HT-29 (cell line): ENCODE measurements at places on chromosomes 2 and 18.

GRCh38 chr18:2424420-2424819, 146.9 kb downstream of the METTL4 start:
- DNase-seq, result no peak

DNA sequence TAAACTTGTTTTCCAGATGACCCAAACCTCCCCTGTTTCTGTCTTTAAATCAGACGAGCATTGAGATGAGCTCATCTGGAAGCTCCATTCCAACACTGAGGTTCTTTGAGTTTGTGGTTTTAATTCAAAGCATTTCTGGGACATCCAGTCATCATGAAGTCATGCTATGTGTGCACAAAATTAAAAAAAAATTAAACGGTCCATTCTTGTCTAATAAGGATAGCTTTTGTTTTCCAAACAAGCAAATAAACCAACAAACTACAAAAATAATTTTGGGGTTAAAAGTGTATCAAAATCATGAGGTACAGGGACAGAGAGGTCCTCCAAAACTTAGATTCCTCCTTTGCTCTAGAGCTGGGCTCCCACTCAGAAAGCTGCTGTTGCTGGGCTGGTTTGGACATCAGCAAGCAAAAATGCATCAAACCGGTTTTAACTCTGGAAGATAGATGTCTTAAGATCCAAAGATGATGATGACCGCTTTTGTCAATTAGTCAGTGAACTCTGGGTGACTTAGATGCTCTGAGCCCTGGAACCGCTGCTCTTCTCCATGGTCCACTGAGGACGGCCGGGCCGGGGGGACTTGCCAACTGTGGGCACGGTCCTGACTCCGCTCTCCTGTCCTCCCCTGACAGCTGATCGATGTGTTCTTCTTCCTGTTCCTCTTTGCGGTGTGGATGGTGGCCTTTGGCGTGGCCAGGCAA, 65.4 kb downstream of the TRPM8 start:
- no peak for DNase-seq

- DNase-seq, result peak; percentile 68
Observed at GRCh38 chr2:154623819-154624218, 74.7 kb upstream of the KCNJ3 start.

GRCh38 chr2:4973973-4974372, 718.2 kb upstream of the SOX11 start:
- DNase-seq, result no peak

DNA sequence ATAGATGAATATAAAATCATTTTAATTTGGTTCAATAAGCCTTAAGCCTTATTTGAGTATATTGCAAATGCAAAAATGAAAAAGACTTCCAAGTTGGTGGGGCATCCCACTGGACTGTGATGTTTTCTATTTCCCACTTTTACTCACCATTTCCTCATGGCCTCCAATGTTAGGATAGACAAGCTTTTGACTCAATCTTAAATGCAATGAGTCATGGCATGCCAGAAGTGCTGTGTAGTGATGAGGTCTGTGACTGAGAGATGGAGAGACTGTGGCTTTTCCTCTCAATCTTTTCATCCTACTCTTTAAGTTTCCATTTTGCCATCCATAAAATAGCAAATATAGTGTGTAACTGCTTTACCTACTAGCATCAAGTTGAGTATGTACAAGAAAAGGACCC, 1401.2 kb upstream of the CELF4 start:
- no peak for DNase-seq

DNA sequence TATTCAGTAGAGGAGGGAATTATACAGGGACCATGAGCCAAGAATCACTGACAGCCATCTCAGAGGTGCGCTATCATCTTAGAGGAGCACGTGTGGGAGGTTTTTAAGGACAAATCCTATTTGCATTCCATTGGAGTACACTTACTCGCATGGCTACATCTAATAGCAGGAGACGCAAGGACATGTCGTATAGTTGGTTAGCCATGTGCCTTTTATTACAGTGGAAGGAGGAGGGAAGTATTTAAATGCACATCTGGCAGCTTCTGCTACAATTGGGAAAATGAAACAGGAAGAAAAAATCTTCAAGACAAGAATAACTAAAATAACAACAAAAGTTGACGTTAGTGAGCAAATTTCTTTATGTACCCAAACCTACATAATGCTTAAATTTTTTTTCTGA, 86.5 kb upstream of the UGP2 start:
- DNase-seq, result no peak

GRCh38 chr2:30373881-30374302, 73.2 kb upstream of the LCLAT1 start:
- DNase-seq, result no peak

- peak; percentile 61 for DNase-seq
Observed at GRCh38 chr2:234979204-234980167, 27.7 kb downstream of the SH3BP4 start.

GRCh38 chr2:37786191-37786698, 114.8 kb upstream of the CDC42EP3 start:
- DNase-seq, result no peak

GRCh38 chr18:60693426-60693825, 320.9 kb upstream of the MC4R start:
- no peak for DNase-seq

- DNase-seq, result peak; percentile 21
Observed at GRCh38 chr18:62325806-62326645, 916 bp downstream of the TNFRSF11A start.

DNA sequence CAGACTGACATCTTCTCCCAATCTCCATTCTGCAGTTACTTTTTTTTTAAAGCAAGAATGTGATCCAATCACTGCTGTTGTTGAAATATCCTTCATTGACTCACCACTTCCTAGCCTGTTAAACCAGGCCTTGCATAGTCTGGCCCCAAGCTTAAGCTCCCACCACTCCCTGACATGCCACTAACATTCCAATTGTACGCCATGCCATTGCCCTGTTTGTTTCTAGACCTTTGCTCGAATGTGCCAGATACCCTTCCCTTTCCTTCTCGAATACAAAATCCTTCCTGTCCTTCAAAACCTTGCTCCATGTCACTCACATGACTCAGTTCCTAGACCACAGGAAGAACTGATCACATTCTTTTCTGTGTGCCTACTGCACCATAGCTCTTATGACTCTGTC, 224.2 kb downstream of the CYRIA start:
- DNase-seq, result no peak

DNA sequence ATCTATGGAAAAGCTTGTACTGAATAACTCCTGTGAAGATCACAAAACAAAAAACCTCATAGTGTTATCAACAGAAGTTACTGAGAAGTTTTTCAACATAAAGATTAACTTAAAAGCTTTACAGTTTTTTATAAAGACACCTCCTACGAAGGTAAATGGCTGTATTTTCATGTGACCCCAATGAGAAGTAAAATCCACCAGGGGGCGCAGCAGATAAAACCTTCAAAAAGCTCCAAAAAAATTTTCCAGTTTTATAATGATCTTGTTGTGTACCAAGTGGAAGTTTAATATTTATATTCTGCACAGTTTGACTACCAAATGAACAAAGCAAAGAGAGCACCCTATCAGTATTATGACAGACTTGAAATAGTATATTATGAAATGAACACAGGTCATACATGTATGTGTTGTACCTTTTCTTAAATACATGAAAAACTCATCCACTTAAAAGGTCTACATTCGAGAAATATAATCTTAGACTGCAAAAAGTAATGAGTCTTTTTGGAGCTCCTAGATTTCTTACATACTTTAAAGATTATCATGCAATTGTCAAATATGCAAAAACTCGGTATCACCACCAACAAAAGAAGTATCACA, 38.5 kb downstream of the PNO1 start:
- DNase-seq, result peak; percentile 52

DNA sequence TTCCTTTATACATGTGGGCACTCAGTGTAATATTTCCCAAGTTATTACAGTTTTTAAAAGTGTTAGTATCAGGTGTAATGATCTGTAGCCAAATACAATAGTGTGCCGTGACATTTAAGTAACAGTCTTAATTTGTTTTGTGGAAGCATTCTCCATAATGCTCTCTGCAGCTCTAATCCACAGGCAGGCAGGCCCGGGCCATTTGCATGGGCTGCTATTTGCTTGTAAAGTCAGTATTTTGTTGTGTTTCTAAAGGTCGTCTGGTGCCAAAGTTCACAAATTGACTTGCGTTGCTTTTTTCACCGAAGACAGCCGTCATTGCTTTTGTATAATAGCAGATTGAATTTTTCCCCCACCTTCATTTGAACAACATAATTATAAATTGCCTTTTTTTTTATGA, 153.0 kb downstream of the GBX2 start:
- no peak for DNase-seq

DNA sequence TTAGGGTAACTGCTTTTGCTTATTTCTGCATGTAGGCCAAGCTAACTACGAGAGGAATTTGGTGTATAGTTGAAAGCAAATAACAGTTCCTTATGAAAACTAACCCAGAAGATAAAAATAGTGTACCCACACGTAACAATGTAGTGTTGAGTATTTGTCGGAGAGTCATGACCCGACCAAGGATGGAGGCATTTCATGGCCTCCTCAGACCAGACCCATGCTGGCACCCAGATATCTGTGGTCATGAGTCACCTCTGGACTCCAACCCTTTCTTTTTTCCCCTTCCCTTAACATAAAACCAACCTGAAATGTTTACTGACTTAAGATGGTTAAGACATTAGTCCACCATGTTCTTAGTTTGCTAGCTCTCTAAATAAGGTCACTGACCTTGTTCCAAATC, 318.7 kb downstream of the NOL4 start:
- no peak for DNase-seq

DNA sequence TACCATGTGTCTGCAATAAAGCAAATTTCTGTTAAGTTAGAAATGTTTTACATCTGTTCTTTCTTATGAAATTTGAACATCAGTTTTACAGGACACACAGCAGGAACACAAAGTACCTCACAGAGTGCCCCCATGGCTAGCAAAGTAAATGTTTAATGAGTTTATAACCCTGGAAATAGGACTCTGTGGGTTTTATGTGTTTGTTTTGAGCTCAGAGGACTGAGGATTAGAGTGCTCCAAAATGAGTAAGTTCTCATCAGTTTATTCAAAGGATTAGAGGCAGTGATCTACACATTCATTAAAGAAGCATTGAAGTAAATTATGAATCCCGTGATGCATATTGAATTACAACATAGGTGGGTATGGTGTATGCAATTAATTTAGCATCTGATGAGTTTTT, 281.8 kb downstream of the GULP1 start:
- DNase-seq, result no peak

GRCh38 chr2:109080757-109081156, 48.2 kb upstream of the SH3RF3 start:
- no peak for DNase-seq

DNA sequence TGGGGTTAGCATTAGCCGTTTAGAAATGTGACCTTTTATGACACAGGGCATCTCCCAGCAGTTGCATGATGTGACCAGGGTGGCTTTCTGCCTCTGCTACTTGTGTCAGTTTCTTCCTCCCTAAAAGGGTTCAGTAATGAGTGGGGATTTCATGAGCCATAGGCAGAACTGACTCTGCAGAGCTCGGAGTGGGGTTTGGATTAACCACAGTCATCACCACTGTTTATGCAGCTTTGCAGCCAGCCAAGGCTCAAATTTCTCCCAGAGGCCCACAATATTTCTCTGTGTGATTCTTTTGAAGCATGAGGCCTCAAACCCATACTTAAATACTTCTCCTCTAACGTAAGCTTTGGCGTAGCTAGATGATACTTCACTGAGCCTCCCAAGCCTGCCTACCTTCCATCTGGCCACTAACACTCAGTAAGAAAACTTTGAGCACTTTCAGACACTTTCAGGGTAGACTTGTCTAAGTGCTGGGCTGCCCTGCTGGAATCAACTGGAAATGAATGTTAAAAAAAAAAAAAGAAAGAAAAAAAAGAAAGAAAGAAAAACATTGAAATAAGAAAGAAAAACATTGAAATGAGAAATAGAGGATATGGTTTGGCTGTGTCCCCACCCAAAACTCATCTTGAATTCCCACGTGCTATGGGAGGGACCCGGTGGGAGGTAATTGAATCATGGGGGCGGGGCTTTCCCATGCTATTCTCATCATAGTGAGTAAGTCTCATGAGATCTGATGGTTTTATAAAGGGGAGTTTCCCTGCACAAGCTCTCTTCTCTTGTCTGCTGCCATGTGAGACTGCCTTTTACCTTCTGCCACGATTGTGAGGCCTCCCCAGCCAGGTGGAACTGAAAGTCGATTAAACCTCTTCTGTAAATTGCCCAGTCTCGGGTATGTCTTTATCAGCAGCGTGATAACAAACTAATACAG, 11.5 kb upstream of the LAPTM4A start:
- DNase-seq, result no peak

- no peak for DNase-seq
Observed at GRCh38 chr18:37343542-37343851, 222.1 kb downstream of the CELF4 start.

DNA sequence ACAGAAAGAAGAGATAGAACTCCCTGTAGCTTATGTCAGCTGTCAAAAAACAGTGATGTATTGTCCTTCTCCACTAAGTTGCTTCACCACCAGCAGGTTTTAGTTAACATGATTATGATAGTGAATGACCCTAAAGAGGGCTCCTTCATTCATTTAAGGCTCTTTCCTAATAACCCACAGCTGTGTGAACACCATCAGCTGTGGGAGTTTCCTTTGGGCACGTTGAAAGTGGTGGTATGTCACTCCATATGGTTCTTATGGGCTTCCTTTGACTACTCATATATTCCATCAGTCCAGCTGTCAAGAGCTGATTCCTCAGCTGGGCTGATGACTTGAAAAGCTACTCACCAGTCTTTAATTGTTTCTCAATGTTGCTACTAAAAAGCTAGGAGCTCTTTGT, 210.3 kb downstream of the UBE2E3 start:
- no peak for DNase-seq
